ENCODE measurements at places on chromosomes 6 and 20.

DNA sequence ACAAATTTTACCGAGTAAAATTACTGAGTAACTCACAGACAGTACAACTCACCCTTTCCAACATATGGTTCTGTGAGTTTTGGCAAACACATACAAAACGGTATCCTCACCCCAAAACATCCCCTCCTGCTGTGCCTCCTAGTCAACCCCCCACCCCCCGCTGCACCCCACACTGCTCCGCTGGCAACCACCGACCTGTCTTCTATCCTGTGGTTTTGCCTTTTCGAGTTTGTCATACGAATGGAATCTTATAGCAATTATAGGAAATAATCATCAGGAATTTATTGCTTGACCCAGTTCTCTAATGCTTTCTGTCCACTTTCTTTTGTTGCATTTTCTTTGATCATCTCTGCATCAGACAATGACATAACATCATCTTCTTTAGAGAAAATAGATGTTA, 312.3 kb downstream of the KIF16B start:
- DNase-seq = peak; percentile 38

GRCh38 chr6:170186006-170186935, 104.6 kb downstream of the DLL1 start:
- DNase-seq = no peak

- no peak for DNase-seq
Observed at GRCh38 chr20:43507150-43508080, at the start of gene L3MBTL1. TSS of gene L3MBTL1 (plus strand) at chr20:43507697. CDS start at chr20:43513504, 5,807 bp downstream.

GRCh38 chr6:14863902-14864850, 381.7 kb upstream of the JARID2 start:
- no peak for DNase-seq

GRCh38 chr20:52565614-52566013, 374.0 kb upstream of the ZFP64 start:
- DNase-seq = no peak

GRCh38 chr6:28161410-28162079, 19.9 kb downstream of the ZKSCAN8 start:
- DNase-seq = peak; percentile 55

GRCh38 chr20:53941680-53942471, 128.5 kb downstream of the BCAS1 start:
- no peak for DNase-seq

DNA sequence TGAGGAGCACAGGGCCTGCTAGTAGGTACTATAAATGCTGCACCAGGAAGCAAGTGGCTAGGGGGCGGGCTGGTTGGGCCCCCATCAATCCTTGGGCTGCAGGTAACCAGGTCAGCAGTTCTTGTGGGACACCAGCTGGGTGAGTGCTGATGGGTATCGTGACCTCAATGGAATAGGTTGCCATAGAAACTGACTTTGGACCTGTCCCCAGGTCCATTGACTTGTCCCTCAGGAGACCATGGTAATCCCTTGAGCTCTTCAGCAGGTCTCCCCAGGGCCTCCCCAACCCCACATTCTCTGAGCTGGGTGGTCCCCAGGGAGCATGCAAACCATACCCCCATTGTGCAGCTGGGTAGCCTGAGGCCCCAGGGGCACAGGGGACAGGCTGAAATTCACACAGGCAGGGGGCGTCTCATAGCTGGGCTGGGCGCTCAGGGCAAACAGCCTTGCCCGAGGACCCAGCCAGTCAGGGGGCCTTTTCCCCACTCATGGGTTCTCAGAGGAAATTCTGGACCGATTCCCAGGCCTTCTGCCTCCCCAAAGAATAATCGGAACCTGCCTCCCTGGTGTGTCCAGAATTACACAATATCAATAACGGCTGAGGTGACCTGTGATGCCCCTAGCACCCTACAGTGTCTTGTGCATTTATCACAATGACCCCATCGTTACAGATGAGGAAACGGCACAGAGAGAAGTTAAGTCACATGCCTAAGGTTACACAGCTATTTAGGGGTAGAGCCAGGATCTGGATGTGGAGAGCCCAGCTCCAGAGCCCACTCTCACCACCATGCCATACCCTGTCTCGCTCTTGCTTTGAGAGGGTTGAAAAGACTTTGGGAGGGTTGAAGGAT, 35.9 kb downstream of the SRC start:
- no peak for DNase-seq

- no peak for DNase-seq
Observed at GRCh38 chr6:127282184-127282583, 15.5 kb downstream of the RNF146 start.

DNA sequence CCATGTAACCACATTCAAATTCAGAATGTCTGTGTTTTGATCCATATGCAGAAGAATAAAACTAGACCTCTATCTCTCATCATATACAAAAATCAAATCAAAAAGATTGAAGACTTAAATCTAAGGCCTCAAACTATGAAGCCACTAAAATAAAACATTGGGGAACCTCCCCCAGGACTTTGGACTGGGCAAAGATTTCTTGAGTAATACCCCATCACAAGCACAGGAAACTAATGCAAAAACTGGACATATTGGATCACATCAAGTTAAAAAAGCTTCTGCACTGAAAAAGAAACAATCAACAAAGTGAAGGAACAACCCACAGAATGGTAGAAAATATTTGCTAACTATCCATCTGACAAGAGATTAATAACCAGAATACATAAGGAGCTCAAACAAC, 266.8 kb downstream of the EPM2A start:
- DNase-seq = no peak

DNA sequence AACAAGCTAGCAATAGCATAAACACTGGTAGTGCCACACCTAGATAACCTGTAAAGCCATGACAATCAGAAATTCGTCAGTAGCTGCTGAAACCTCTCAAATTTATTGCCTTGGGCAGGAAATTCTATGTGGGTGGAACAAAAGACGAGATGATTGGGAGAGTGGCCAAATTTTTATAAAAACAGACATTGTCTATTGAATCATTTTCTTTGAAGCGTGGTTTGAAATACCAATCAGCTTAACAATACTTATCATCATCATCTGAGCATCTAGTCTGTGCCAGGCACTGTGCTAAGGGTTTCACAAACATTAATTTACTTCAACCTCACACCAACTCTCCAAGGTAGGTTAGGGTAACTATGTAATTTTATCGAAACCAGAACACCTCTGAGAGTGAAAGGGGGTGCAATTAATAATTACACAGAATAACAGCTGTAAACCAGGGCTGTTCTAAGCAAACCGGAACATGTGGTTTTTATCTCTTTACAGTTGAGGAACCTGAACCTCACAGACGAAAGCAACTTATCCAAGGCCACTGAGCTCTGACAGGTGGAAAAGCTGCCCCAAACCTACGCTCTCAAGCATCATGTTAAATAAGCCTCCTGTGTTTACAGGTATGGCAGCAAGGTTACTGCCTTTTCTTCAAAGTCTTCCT, 43.4 kb downstream of the NHSL1 start:
- peak; percentile 10 for DNase-seq

DNA sequence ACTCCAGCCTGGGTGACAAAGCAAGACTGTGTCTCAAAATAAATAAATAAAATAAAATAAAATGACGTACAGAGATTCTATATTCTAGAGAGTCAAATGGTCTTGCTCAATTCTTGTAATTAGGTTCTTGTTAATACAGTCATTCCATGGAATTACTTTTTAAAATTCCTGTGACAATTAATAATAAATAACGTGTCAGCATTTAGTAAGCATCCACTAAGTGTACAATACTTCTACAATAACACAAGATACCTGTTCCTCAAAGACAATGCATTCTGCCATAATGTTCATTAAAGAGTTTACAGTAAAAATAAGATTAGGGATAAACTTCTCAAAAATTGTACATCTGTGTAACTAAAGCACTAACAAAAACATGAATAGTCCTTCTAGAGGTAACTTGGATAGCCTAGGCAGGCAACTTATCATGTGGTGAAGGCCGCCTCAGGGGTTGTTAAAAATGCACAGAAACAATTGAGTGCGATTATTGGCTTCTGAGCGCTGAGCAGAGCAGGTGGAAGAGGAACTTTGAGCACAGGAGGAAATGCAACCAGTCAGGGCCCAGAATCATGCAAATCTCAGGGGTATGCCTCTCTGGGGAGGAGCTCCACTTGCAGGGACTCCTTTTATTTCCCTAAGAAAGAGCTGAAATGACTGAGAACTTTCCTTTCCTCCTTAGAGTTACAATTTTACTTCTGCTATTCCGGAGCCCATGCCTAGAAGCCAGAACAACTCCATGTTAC, 37.1 kb downstream of the QRSL1 start:
- no peak for DNase-seq

GRCh38 chr6:117989086-117989485, 82.0 kb downstream of the SLC35F1 start:
- DNase-seq = no peak

DNA sequence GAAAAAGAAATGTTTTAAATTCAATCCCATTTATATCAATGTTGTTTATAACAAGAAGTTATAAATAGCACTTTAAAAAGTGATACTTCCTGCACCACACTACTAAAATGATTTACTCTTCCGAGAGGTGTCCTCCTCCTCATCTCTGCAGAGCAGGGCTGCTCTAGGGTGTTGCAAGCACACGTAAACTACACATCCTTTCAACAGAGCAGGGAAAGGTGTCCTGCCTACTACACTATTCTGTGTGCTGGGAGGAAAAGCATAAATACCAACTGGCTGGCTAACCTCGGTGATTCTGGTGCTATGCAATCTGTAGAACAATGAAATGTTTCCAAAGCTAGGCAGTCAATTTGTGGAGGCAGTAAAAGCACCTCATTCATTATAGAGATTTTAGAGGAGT, 89.5 kb upstream of the MAP7 start:
- no peak for DNase-seq

- DNase-seq = no peak
Observed at GRCh38 chr6:10908228-10908627, 21.4 kb downstream of the SYCP2L start.

DNA sequence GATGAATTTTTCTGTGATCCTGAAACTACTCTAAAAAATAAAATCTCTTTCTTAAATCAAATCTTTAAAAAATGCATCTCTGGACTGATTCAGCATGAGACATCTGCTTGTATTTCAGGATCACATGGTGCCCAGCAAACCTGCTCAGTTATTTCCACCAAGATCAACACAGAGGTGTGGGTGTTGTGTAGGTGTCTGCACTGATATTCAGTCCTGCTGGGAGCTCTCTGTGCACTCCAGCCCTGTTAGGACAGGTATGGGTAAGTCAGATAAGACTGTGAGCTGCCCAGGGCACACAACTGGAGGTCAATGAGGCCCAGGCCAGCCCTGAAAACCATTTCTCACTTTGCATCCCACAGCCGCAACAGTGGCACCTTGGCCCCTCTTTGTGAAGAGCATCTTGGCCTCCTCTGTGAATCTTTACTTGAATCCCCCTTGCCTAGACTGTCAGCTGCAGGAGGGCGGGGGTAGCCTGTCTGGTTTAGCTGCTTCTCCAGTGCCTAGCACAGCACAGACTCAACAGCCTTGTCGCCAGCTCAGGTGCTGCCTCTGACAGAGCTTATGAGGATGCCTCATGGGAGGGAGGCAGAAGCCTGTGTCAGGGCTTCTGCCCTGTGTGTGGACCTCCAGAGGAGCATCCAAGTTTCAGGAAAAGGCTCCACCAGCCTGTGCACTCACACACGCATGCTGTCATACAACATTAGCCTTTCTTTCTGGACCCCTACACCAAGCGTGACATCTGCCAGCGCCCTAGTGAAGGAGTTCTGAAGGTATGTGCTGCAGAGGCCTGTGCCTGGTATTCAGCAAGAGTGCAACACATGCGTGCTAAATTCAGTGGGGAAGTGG, 187.6 kb upstream of the CST7 start:
- DNase-seq = no peak

- no peak for DNase-seq
Observed at GRCh38 chr6:129601323-129601722, 108.7 kb downstream of the ARHGAP18 start.

GRCh38 chr6:30963641-30964040, 19.9 kb upstream of the MUC21 start:
- DNase-seq = no peak

GRCh38 chr20:43529457-43530153, 22.1 kb downstream of the L3MBTL1 start:
- DNase-seq = no peak

- no peak for DNase-seq
Observed at GRCh38 chr6:38020593-38020992, 201.1 kb downstream of the ZFAND3 start.

DNA sequence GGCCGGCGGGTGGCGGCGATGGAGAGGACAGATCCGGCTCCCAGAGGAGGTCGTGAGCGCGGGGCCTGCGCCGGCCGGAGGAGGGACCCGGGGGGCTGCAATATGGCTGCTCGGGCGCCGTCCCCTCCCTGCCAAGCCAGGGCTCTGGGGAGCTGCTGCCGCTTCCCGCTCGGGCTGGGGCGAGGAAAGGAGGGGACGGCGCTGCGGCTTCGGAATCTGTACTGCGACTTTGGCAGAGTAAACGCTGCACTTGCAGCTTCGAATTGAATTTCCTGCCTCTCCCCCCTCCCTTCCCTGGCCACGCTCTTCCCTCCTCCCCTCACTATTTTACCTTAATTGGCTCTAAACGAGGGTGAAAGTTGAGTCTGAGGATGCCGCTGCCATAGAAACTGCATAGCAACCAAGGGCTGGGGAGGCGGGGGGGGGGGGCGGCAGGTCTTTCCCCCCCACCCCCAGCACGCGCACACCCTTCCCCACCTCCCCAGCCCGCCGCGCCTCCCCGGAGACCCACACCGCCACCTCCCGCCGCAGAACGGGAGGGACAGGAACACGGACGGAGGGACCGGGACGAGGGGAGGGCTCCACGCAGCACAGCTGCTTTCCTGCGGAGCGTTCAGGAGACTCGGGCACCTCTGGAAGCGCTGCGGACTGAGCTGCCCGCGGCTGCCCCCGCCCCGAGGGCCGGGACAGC, 93.9 kb downstream of the RNASET2 start:
- DNase-seq = no peak

GRCh38 chr6:24910331-24910960, 25.3 kb downstream of the RIPOR2 start:
- DNase-seq = no peak

DNA sequence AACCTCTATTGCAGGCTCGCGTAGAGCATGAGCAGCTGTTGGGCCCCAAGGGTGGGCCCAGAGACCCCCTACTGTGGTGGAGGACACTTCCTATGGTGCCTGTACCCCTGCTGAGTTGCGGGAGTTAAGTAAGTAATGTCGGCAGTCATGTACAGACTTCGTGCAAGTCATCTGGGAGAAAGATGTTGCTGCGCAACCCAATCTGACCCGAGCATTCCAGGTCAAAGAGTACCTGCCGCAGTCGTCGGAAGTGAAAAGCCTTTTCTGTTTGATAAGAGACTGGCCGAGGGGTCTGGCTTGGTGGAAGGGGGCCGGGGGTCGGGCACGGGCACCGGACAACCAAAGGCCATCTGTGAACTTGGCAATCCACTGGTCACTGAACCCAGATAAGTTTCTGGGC, 44.3 kb downstream of the OR2B6 start:
- no peak for DNase-seq

DNA sequence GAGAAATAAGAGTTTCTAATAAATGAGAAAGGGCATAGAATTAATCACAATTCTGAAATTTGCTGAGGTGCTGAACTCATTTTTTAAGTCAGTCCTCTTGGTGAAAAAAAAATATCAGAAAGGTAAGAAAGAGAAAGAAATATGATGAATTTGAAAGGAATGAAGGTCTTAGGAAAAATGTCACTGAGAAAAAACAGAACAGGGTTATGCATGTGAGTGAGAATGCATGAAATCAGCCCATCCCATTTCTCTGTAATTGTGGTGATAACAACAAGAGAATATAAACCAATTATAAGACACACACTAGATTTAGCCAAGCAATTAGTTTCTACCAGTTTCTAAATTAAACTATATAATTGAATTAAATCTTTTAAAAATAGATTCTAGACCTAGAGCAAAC, 138.9 kb downstream of the TBX18 start:
- no peak for DNase-seq

GRCh38 chr20:34904202-34904621, 27.8 kb downstream of the ACSS2 start:
- peak; percentile 12 for DNase-seq
